Gastrocnemius medialis (tissue), 4 donors: ENCODE measurements at places on chromosomes 5 and 9.
A peak's percentile ranks its signal among the peaks of the same experiment; 100 is the strongest.

GRCh38 chr9:73050065-73050816 is 97.4 kb upstream of the ALDH1A1 start:
- DNase-seq = no peak

GRCh38 chr9:22170990-22171670 is 162.0 kb upstream of the CDKN2B start:
- DNase-seq = no peak

GRCh38 chr5:73297430-73297829 is 124.4 kb downstream of the TMEM174 start:
- DNase-seq = no peak

DNA sequence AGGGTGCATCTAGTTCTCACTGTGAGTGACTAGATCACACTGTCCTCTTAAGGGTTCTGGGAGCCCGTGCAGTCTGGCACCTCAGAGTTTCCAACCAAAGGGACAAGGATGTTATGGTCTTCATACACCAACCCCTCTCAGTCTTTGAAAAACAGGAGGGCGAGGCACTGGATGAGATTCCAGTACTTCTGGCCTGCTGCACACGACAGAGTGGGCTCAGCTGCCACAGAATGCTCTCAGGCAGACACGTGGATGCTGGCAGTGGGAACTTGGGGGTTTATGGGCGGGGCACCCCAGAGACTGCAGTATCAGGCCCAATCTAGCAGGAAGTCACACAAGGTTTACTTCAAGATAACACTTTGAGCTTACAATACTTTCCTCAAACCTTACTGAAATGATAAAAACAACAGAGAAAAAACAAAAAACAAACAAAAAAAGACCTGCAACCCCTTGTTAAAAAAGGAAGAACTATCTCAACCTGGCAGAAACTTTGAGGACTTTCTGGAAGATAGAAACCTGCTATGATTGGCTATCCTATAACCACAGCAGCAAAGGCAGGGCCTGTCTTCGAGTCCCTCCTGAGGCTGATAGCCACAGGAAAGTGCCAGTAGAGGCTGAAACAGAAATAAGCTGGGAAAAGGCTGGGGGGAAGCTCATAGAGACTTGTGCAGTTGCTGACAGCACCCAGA is 28.3 kb upstream of the TGFBR1 start:
- DNase-seq = no peak

DNA sequence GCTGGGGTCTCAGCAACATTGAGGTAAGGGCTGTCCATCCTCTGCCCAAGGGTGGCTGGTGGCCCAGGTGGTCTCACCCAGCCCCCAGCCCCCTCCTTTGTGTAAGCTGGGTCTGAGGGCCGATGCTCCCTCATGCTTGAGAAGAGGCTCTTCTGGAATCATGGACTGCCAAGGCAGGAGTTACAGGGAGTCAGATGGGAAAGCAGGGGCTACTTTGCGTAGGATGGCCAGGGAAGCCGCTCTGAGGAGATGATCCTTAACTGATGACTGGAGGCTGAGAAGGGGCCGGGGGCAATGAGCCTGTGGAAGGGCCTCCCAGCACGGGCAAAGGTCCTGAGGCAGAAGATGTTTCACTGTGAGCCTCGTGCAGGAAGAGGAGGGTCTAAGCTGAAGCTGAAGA is 23.7 kb downstream of the NKX2-5 start:
- no peak for DNase-seq

DNA sequence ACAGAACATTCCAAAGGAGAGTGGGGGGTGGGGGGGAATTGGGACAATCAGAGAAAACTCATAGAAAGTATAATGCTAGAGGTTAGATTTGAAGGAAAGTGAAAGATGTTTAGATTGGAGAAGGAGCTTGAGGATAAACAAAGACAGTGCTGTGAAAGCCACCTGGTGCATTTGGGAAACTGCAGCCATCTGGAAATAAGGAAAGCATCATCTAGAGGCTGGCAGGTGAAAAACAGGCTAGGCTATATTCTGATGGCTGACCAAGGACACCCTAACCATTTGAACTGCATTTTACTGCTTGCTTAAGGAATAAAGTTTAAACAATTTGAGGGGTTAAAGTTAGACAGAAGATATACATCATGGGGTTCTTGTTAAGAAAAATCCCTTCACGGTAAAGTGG is 296.4 kb downstream of the CETN3 start:
- no peak for DNase-seq

DNA sequence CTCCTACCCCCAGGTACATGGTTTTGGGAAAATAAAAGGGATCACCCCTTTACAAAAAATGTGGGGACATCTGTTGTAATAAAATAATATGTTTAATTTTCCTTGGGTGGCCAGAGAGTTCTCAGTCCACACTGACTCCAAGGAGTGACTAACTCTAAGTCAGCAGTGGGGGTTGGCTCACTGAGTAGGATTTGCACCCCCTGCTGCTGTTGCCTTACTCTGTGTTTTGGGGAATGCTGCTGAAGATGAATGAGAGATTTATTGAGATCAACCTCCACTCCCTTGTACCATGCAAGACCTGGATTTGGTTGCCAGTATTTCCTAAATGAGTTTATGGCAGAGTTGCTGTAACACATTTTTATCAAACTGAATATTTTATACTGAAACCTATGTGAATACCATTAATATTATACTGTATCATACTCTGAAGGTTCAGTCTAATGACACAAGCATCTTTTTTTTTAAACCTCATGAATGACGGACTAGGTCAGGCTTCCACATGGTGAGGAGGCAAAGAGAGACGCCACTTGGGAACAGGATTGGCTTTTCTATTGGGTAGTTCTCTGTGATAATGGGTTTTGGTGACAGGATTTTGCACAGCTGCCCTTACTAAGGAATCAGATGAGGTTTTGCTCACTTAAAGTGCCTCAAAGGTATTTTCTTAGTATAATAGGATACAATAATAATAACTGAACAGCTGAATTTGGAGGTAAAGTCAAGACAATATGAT is 121.3 kb upstream of the OSMR start:
- no peak for DNase-seq

- no peak for DNase-seq
Observed at GRCh38 chr9:98708103-98708932, 417 bp downstream of the GABBR2 start.

GRCh38 chr5:137176126-137176525 is 323.0 kb downstream of the SPOCK1 start:
- no peak for DNase-seq

GRCh38 chr5:51696122-51696521 is 312.9 kb downstream of the ISL1 start:
- no peak for DNase-seq

GRCh38 chr5:156918311-156918845 is 44.6 kb downstream of the TIMD4 start:
- DNase-seq = no peak

- DNase-seq = no peak
Observed at GRCh38 chr5:176501333-176501732, 35.9 kb downstream of the RNF44 start.

DNA sequence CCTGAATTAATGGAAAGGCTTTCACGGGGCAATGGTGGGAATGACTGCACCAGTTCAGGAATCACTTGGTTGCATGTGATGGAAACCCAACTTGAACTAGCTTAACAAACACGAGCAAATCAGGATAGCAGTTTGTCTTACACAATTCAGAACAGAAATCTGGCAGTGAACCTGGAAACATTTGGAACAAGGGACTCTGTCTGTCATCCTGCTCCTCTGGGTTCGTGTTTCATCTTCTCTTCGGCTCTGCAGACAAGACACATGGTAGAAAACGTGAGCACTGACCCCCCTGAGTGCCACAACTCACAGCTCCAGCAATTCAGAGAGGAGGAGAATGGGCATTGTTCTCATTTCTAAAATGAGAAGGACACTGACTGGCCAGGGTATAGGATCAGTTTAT is 218.1 kb upstream of the NREP start:
- DNase-seq = peak; percentile 25

DNA sequence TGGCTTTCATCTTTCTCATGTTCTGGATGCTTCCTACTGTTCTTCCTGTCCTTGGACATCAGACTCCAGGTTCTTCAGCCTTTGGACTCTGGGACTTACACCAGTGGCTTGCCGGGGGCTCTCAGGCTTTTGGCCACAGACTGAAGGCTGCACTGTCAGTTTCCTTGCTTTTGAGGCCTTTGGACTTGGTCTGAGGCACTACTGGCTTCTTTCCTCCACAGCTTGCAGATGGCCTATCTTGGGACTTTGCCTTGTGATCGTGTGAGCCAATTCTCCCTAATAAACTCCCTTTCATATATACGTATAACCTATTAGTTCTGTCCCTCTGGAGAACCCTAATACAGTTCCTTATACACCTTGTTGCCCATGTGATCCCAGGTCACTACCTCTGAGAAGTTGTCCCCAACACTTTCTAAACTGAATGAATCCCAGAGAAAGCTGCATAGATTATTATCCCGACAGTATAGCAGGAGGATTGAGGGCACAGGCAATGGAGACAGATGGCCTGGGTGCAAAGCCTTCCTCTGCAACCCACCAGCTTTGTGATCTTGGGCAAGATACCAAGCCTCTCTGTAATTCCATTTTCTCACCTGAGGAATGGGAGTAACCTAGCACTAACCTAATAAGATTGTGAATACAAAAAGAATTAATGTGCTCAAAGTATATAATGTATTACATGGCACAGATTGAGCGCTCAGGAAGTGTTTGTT is 449.6 kb upstream of the BRINP1 start:
- DNase-seq = no peak

DNA sequence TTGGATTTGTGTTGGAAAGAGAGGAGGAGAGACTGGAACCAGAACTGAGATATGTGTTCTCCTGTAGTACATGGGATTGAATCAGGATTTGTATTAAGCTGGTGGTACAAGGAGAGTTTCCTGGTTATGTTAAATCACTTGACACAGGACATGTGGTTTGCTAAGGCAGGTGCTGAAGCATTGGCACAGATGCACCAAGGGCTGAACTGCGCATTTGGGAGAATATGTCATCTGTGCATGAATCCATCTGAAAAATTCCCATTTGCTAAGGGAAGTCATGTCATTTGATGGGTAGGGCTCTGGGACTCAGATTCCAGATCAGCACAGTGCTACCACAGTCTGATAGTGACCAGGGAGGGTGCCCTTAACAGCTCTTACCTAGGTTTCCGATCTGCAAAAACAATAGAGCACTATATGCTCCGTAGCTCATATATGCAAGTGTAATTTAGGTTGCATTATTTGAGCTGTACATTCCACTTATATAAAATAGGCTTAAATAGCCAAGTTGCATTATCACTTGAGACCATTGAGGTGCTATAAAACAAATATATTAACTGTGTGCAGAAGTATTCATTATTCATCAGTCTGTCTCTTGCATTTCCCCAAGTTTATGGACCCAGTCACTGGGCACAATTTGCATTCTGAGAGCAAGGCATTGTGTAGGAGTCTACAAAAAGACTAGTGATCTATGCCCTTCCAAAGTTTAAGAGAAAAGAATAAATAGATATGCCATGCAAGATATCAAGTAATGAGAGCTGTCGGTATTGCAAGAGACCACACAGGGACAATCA is 55.2 kb downstream of the ADAMTS16 start:
- no peak for DNase-seq

DNA sequence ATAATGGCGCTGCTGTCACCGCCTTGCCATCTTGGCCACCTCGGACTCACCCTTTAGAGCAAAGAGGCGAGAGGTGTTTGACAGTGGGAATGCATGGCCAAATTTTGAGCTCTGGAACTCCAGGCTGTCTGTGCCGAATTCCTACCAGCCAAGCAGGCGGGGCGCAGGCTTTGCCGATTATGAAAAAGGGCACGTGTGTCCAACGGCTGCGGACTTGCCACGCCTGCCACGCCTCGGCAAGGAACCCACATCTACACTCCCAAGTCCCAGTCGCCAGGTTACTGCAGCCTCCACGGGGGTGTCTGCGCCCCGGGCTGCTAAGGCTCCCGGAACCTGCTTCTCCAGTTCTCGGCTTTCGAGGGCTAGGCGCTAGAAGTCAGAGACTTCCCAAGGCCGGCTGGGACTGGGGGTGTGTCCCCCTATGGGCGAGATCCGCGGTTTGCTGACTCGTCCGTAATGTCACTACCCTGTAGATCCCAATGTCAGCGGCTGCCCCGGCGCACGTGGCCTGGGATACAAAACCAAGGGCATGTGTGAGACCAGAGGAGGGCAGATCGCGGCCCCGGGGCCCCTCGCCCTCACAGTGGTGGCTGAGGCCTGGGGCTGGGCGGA is 2.8 kb downstream of the NPR3 start:
- no peak for DNase-seq

GRCh38 chr5:122541388-122541787 is 229.4 kb downstream of the SNCAIP start:
- no peak for DNase-seq

GRCh38 chr9:37412431-37413151 is 9.9 kb upstream of the GRHPR start:
- DNase-seq = peak; percentile 89

DNA sequence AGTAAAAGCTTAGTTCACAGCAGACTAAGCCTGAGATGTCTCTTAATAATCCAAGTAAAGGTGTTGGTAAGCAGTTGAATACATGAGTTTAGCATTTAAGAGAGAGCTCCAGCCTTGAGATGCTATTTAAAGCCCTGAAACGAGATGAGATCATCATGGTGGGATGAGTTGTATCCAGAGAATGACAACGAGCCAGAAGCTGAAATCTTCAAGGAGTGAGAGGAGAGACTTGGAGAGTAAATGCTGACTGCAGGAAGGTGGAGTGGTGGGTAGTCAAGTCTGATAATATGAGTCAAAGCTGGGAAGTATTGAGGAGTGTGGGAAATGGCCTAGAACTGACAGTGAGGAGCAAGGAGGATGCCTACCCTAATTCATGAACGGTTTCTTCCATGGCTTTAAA is 53.7 kb downstream of the PLAC8L1 start:
- no peak for DNase-seq

GRCh38 chr9:752201-752600 is 89.3 kb upstream of the DMRT1 start:
- DNase-seq = no peak

- no peak for DNase-seq
Observed at GRCh38 chr5:92884469-92884868, 696.5 kb downstream of the NR2F1-AS1 start.

- no peak for DNase-seq
Observed at GRCh38 chr9:37029304-37029775, 4.7 kb downstream of the PAX5 start.

DNA sequence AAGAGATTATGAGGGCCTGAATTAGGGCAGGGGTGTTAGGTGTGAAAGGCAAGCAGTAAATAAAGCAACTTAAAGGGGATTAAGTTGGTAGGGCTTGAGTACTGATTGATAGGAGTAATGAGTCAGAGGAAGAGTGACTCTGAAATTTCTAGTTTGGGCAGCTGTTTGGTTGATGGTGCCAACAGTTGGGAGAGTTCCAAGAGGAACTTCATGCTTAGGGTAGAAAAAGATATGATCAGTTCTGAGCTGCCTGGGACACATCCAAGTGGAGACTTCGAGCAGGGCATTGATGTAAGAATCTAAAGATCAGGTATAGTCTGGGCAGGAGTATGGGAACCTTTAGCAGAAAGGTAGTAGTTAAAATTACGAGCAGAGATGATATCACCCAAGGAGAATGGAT is 10.2 kb downstream of the MAMDC2 start:
- no peak for DNase-seq

DNA sequence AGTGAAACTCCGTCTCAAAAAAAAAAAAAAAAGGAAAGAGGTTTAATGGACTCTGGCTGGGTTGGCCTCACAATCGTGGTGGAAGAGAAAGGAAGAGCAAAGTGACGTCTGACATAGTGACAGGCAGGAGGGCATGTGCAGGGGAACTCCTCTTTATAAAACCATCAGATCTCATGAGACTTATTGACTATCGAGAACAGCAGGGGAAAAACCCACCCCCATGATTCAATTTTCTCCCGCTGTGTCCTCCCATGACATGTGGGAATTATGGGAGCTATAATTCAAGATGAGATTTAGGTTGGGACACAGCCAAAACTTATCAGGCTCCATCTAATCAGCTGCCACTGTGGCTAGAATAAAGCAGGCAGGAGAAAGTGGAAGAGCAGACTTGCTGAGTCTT is 610.4 kb upstream of the NUDT12 start:
- no peak for DNase-seq
